ENCODE measurements at places on chromosomes 12 and 14.

GRCh38 chr12:95083938-95084337 lies 10.5 kb upstream of the NR2C1 start:
- no peak for DNase-seq

GRCh38 chr14:20662968-20663732 lies 21.2 kb upstream of the RNASE4 start:
- DNase-seq: peak; percentile 47

DNA sequence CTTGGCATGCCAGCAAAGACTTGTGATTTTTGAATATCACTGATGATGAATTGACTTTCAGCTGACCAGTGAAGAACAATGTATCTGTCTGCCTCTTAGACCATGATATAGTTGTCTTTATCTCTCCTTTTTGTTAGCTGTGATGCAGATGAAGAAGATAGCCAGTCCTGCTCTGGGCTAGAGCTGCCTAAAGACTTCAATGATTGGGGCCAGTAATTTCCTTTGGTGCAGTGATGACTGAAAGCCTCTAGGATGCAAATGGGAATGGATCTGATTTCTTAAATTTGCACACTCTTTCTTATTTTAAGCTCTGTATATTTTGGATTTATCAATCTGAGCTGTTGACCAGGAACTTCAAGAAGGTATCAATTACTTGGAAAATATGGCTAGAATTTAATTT lies at the start of gene TAS2R9:
TAS2R9 (minus strand) TSS at position 101 of the 400 bp plus-strand sequence; CDS start at position 8, 93 bp downstream.
- no peak for DNase-seq

DNA sequence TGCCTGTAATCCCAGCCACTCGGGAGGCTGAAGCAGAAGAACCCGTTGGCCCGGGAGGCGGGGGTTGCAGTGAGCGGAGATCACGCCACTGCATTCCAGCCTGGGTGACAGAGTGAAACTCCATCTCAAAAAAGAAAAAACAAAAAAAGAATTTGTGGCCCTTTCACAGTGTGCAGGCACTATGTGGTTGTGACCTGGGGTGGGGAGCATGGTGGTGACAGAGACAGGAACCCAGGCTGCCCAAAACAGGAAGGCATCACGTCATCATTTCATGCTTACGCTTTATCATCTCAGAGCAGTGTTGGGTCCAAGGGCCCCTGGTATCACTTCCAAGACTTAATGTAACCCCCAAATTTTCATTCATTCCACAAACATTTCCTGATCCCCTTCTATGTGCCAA lies 175.7 kb upstream of the GSC start:
- DNase-seq: no peak

- no peak for DNase-seq
Observed at GRCh38 chr14:51400139-51400538, 160.1 kb downstream of the TMX1 start.

GRCh38 chr12:51822261-51822616 lies 26.3 kb downstream of the FIGNL2 start:
- no peak for DNase-seq

DNA sequence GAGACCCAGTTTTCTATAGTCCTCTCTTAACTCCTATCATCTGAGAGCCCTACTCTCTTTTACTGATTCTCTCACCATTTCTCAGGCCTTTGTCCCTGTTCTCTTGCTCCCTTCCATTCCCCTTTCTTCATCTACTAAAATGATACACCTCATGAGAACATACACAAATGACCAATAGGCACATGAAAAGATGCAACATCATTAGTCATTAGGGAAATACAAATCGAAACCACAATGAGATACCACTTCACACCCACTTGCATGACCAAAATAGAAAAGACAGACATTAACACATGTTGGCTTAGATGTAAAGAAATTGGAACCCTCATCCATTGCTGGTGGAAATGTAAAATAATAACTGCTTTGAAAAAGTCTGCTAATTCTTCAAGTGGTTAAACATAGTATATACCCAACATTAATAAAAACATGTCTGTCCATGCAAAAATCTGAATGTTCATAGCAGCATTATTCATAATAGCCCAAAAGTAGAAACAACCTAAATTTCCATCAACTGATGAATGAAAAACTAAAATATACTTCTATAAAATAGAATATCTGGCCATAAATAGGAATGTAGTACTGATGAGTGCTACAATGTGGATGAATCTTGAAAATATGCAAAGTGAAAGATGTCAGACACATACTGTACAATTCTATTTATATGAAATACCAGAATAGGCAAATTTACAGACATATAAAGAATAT lies 66.0 kb downstream of the DENND5B start:
- DNase-seq: no peak

GRCh38 chr14:55103005-55103640 lies 25.9 kb upstream of the LGALS3 start:
- DNase-seq: no peak

- DNase-seq: no peak
Observed at GRCh38 chr12:46874642-46875041, 48.8 kb upstream of the SLC38A4 start.

DNA sequence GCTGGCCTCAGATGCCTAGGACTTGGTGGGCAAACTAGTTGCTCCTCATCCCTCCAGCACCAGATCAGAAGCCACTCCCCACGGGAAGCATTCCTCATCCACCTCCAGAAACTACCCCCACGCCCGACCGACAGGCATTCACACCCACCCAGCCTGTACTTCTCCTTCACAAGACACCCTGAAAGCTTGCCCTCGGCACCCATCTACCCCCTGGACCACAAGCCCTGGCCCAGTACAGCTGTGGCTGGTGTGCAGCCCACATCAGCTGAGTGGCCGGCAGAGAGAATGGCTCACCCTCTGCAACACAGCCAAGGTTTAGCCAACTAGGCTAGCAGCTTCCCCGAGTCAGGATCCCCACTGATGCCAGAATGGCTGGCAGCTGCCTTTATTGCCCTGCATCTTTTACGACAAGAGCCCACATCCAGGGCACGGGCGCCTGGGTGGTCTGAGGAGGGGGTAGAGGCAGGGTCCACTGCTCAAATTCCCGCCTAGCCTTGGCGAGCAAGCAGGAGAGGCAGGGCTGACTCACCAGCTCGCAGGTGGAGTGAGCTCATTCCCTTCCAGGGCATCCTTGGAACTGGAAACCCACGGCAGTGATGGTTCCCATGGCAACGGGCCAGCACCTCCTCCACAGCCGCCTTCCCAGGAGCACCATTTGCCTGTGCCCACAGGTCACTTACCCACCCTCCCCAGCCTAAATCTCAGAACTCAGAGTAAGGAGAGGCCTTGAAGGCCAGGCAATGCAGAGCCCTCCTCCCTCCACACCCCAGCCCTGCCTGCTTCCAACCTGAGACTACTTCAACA lies 17.1 kb downstream of the ACTN1 start:
- DNase-seq: no peak

GRCh38 chr12:32690927-32691326 lies 11.8 kb downstream of the DNM1L start:
- DNase-seq: no peak

Measured in stimulated activated CD8-positive, alpha-beta memory T cell treated with anti-CD3 and anti-CD28 coated beads, Interleukin-4, amount 100 ng/mL, for 1 hour (primary cell).